Liver (tissue), 10 donors: ENCODE measurements at places on chromosomes 2 and 18.

- DNase-seq = no peak
Observed at GRCh38 chr2:119385466-119385865, 18.7 kb downstream of the DBI start.

- DNase-seq = no peak
Observed at GRCh38 chr2:136052369-136053362, 65.3 kb downstream of the CXCR4 start.

GRCh38 chr2:240182476-240182875, 42.0 kb upstream of the OTOS start:
- no peak for DNase-seq

- DNase-seq = no peak
Observed at GRCh38 chr2:3447789-3448317, 68.4 kb downstream of the TRAPPC12 start.

- no peak for DNase-seq
Observed at GRCh38 chr2:46351750-46352138, 54.5 kb downstream of the EPAS1 start.

DNA sequence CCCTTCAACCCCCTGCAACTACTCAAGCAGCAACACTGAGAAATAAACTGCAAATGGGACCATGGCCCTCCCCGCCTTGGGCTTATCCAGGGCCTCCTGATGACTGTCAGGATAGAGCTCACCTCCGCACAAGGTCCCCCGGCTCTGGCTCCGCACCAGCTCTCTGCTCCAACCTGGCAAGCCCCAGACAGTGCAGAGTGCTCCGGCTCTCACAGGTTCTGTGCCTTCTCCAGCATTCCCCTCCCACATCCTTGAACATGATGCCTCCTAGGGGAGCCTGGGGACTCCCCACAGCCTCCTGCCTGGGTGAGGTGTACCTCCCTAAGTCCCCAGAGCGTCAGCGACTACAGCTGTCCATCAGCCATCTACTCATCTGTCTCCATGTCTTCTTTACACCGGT, 26.7 kb upstream of the NPAS2 start:
- no peak for DNase-seq

- DNase-seq = peak; percentile 73
Observed at GRCh38 chr2:109409321-109410038, 204.3 kb downstream of the SEPTIN10 start.

DNA sequence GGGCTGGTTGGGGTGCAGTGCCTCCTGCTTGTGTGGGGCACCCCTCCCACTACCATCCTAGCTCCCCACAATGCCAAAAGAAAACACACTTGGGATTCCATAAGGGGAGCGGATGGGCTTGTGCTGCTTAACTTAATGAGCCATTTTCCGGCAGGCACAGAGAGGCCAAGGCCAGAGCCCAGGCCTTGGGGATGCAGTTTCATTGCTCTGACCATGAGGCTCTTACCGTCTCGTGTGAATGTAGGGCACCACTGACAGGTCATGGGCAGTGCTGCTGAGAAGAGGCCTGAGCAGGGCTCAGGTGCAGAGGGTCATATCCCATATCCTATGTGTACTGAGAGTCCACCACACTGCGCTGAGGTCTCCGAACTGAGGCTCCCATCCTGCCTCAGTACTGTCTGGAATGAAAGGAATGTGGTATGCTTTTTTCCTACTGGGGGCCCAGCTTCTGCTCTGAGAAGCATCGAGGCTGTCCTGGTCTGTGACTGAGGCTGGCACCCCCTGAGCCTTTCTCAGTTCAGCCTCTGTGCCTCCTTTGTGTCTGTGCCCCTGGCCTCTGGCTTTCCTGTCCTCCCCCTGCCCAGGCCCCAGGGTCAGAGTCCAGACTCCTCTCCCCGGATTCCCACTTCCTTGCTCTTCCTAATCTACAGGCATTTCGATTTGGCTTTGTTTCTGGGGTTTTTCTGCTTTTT, 45.2 kb upstream of the MAPRE3 start:
- no peak for DNase-seq
